M059J (cell line): ENCODE measurements at places on chromosomes 2 and 18.

DNA sequence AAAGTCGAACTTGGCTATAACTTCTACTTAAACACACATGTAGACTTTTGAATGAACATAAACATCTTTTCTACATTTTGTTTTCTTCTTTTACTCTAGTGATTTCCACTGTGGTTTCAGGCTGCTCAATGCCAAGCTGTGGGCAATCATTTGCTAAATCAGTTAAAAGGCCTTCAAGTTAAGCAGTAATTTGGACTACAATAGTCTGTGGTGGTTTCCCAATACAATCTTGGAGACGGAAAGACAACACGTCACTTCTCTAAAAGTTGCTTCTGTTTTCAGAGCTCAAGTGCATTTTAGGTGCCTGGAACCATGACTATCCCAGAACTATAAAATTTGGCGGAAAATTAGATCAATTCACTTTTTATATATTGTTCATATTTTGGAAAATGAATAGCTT, 69.4 kb downstream of the TXNL1 start:
- no peak for DNase-seq

DNA sequence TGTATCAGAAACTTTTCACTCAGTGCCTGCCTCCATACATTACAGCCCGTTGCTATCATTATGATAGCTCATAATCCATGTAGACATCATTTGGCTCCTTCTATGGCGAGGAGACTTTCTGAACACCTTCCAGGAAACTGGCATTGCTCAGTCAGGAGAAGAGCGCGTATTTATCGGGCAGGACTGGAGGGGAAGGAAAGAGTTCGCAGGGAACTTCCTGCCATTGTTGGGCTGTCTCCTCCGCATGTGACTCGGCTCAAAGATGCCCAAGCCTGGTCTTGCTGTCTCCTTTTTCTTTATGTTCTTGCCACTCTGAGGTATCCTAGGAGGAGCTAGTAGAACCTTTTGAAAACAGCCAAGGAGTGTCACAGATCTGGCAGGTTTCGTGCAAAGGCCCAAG, 156.8 kb downstream of the CTIF start:
- no peak for DNase-seq

DNA sequence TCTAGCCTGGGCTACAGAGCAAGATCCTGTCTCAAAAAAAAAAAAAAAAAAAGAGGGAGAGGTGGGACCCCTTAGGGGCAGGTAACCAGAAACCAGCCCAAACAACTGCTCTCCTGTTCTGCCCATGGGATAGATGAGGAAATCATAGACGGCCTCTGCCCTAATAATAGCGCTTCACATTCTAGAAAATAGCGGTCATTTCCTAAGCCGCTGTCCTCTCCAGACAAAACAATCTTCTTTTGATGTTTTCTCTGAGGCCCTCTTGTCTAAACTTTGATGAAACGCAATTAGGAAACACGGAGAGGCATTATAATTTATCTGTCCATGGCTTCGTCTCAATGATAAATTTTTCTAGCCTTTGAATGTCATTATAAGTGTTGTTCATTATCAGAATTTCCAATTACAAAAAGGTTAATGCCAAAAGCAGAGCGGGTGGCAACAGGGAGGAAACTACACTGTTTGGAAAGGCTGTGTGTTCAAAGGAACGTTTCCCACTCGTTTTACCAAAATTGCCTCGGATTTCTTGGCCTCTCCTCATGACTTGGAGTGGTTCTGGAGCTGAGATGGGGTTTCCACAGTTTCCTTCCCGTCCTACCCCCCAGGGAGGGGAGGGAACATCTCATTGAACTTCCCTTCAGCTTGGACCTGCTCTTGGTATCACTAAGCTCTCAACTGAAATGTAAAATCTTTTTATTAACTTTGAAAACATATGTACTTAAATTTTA, 151.6 kb upstream of the ZNF236 start:
- no peak for DNase-seq

DNA sequence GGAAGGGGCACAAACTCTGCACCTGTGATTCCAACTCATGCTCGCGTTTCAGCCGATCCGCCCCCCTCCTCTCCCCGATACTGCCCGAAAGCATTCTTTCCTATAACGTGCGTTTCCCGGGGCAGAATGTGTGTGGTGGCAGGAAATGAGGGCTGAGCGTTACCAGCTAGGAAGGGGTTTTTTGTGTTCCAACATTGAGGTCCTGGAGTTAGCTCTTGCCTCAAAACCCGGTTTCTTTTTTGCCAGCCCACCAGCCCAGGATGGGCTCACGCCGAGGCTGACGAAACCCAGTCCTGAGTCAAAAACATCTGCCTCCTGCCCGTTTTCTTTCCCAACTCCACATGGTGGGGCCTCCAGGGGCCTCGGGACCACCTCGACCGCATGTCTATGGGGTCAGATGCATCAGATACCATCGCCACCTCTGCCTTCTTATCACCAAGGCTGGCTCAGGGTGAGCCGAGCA, 113.7 kb upstream of the COPS8 start:
- no peak for DNase-seq
